ENCODE measurements at places on chromosomes 5 and 9. TPM values are rescaled to one million over a fixed set of nuclear protein-coding genes. Genes with fewer than 3 reads are reported as not detected.

DNA sequence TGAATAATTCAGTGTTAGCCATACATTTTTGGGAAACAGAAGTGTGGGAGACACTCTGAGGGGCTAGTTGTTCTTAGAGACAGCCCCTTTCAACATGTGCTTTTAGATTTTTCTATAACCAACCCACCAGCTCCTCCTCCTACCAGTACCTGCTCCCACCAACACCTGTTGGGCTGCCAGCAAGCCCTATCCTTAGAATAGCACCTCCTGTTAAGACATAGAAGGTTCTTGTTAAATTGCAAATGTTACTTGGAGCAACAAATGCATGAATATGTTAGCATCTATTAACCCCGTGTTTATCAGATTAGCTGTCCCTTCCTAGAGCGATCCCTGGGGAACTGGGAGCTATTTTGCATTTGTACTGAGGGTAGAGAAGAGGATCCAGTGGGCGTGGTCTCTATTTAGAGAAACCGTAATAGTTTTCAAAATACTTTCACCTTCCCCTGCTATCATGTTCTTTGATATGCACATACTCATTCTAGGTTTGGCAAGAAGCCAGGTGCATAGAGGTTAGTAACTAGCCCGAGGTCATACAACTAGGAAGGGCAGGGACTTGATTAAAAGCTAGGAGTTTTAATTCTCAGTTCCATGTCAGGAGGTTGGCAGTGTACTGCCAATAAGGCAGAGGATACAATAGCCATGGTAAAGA, 334.4 kb downstream of the KCTD16 start:
- DNase-seq: no peak

GRCh38 chr5:126628102-126628501, 27.4 kb downstream of the PHAX start:
- no peak for DNase-seq

GRCh38 chr5:137822158-137822764, 45.4 kb upstream of the MYOT start:
- DNase-seq: peak; percentile 23

DNA sequence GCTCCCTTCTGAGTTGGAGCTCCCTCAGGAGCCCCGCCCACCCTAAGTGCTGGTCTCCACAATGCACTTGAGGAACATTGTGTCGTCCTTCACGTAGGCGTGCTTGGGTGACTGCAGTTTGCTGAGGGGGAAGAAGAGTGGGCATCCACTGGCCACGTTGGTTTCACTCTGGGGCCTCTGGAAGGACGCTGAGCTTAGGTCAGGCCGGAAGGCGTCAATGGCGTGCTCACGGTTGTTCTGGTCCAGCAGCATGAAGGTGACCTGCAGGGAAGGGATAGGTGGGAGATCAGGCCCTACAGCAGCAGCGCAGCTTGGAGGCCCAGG, 21.7 kb downstream of the TRAF1 start:
- no peak for DNase-seq

The TIMD4 gene
- total RNA-seq: 1.5 TPM

The PHYHD1 gene
- 21.4 TPM for total RNA-seq

The CERCAM gene
- total RNA-seq: 19.1 TPM
